Glutamatergic neuron (in vitro differentiated cells): ENCODE measurements at places on chromosomes 16 and 17. TPM values are rescaled to one million over a fixed set of nuclear protein-coding genes. Genes with fewer than 3 reads are reported as not detected.

- peaks cover 20% of the 10 kb centered on the region for H3K36me3 ChIP-seq
- no peak overlapping the region for H3K4me3 ChIP-seq
- DNase-seq = no peak
- H3K27me3 ChIP-seq = peaks cover 2% of the 10 kb centered on the region
- H3K27ac ChIP-seq = no peak overlapping the region
Measured at GRCh38 chr17:62599964-62600657, 27.4 kb upstream of the MRC2 start.

GRCh38 chr17:1180958-1181752 is 1.4 kb upstream of the ABR start:
- H3K4me1 ChIP-seq = peaks cover 24% of the 10 kb centered on the region
- H3K27me3 ChIP-seq = peaks cover 9% of the 10 kb centered on the region
- H3K27ac ChIP-seq = peak overlapping the region; percentile 52
- H3K4me3 ChIP-seq = peak overlapping the region; percentile 52

DNA sequence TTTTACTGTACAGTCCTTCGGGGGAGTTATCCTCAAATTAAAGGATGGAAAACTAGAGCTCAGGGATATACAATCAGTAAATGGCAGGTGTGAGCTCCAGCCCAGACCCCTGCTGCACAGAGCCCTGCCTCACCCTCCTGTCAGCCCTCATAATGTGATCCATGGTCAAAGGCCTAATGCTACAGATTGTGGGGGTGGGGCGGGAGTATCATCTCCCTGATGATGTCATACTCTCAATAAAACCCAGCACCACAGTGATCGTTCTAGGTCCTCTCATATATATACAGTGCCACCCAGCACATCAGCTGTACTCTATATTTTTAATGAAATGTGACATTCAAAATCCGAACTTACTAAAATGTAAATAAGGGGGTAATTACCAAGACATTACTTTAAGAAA is 61.5 kb downstream of the SLC39A11 start:
- peak; percentile 73 for DNase-seq
- peak overlapping the region; percentile 25 for H3K4me3 ChIP-seq
- no peaks in the 10 kb centered on the region for H3K36me3 ChIP-seq
- peak overlapping the region; percentile 93 for H3K27ac ChIP-seq
- peaks cover 38% of the 10 kb centered on the region for H3K4me1 ChIP-seq

DNA sequence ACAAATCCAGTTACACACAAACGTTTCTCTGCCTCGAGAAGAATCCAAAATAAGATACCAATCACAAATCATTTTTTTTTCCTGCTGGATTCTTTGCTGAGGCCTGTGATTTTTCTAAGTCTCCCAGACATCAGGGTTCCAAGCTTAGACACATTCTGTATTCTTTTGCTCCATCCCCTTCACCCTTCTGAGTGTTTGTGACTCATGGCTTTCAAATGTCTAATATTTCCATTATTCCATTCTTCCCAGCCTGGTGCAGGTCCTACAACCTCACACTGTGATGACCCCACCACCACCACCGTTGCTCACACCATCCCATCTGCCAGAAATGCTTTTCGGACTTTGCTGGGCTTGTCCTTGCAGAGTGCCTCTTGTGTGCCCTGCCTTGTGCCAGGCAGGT is 480.1 kb downstream of the SOX9 start:
- no peak overlapping the region for H3K27ac ChIP-seq
- DNase-seq = no peak
- H3K36me3 ChIP-seq = no peaks in the 10 kb centered on the region
- no peak overlapping the region for H3K4me3 ChIP-seq

DNA sequence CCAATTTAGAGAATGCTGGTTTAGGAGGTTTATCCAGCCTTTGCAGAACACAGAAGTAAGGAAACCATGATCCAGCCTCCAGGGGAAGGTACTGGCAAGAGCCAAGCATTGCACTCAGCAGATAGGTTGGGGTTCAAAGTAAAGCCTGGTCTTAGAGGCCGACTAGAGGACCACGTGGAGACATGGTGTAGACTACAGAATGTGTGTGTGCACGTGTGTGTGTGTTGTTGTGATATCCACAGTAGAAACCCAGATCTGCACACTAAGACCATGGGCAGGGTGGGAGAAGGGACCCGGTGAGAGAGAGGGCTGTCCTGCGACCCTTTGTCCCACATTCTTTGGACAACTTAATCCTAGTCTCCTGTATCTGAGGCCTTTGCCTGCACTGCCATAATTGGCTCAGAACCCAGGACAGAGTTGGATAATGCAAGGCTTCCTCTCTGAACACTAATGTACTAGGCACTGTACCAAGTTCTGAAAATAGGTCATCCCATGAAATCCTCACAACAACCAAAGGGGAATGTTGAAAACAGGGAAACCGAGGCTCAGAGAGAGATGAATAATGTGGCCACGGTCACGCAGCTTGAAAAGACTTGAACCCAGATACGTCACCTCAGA is 325.1 kb upstream of the HSBP1 start:
- no peaks in the 10 kb centered on the region for H3K4me1 ChIP-seq
- H3K27ac ChIP-seq = no peak overlapping the region
- H3K27me3 ChIP-seq = no peaks in the 10 kb centered on the region

DNA sequence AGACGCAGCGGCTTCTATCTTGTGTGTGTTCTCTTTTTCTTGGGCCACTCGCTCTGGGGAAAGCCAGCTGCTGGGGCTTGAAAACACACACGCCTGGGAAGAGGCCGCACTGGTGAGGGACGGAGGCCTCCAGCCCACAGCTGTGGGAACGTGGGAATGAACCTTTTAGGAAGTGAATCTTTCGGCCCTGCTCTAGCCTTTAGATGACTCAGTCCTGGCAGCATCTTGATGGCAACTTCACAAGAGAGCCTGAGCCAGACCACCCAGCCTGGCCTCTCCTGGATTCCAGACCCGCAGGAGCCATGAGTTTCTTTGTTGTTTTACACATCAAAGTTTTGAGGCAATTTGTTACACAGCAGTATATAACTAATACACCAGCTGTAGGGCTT is 2.2 kb upstream of the PDPK1 start:
- peaks cover 19% of the 10 kb centered on the region for H3K27me3 ChIP-seq
- no peak overlapping the region for H3K27ac ChIP-seq
- no peak overlapping the region for H3K4me3 ChIP-seq
- peaks cover 17% of the 10 kb centered on the region for H3K4me1 ChIP-seq

DNA sequence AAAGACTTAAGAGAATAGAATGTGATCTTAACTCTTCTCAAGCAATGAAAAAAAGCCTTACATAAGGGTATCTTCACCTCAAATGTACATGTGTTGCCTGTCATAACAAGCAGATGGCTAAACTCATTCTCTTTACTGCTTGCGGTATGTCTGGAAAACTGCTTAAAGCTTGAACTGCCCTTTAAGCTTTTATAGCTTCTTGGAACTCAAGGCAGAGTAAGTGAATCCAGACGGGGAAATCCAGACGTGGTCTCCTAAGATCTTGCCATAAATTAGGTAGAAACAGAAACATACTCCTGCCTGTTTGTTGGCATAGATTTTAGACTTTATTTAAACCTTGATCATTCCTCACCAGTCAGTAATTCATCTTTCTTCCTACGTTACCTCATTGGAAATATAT is 19.6 kb downstream of the CLUAP1 start:
- H3K4me1 ChIP-seq = no peaks in the 10 kb centered on the region
- no peak overlapping the region for H3K27ac ChIP-seq
- no peaks in the 10 kb centered on the region for H3K36me3 ChIP-seq
- peaks cover 2% of the 10 kb centered on the region for H3K27me3 ChIP-seq

DNA sequence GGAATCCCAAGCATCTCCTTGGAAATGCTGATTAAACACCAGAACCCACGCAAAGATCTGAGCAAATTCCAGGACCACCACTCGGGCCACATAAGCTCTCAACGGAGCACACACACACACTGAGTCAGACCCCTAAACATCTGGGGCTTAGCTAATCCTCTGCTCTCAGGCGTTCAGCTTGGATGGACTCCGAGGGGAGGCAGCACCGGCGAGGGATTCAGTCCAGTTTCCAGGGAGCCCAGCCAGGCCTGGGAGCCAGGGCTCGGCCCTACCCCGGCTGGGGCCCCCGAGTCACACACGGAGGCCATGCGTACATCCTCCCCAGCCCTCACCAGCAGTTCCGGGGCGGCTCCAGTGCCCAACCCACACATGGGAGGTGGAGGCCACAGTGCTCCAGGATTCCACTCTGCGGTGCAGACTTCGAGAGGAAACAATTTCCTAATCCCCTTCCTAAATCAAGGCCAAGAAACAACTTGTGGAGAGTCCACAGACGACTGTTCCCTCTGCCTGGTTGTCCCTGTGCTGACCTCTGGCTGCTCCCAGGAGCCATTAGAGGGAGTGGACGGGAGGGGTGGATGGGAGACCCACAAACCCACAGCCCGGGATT is 70.5 kb downstream of the GAS7 start:
- no peaks in the 10 kb centered on the region for H3K4me1 ChIP-seq
- no peak for DNase-seq
- no peak overlapping the region for H3K27ac ChIP-seq
- H3K36me3 ChIP-seq = no peaks in the 10 kb centered on the region
- H3K4me3 ChIP-seq = no peak overlapping the region

- DNase-seq = no peak
- H3K4me1 ChIP-seq = no peaks in the 10 kb centered on the region
- no peak overlapping the region for H3K4me3 ChIP-seq
Measured at GRCh38 chr17:69757688-69758430, 317.2 kb upstream of the KCNJ16 start.

GRCh38 chr17:801660-802059 is 19.5 kb downstream of the MRM3 start:
- H3K4me1 ChIP-seq = peaks cover 19% of the 10 kb centered on the region
- peaks cover 13% of the 10 kb centered on the region for H3K27me3 ChIP-seq
- H3K4me3 ChIP-seq = no peak overlapping the region

DNA sequence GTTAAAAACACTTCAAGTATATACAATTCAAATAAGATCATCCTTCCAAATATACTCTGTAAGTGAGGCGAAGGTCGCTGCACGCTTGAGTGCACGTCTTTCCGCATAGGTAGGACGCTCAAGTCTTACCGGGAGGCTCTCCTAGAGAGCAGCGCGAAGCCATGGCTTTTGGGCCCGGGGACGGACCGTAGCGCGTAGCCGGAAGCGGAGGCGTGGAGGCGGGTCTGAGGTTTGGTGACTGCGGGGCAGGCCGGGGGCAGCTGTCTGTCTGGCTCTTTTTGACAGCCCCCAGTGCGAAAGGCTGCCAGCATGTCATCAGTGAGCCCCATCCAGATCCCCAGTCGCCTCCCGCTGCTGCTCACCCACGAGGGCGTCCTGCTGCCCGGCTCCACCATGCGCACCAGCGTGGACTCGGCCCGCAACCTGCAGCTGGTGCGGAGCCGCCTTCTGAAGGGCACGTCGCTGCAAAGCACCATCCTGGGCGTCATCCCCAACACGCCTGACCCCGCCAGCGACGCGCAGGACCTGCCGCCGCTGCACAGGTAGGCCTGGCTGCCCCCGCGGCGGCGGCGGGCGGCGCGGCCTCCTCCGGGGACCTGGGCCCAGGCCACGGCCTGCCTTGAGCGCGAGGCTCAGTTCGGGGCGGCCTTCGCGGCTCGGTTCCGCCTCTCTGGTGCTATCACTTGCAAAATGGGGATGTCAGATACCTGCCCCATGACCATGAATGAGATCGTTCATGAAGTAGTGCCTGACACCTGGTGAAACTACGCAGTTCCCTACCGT is at the start of gene LONP2:
LONP2 (plus strand) TSS at position 221 of the 783 bp plus-strand sequence; CDS start at position 310, 89 bp downstream.
- no peaks in the 10 kb centered on the region for H3K36me3 ChIP-seq
- H3K4me1 ChIP-seq = peaks cover 9% of the 10 kb centered on the region
- H3K4me3 ChIP-seq = peak within 1 kb of the TSS; percentile 90
- H3K27me3 ChIP-seq = peaks cover 3% of the 10 kb centered on the region
- H3K27ac ChIP-seq = peak within 1 kb of the TSS; percentile 72
- peak; percentile 92 for DNase-seq

DNA sequence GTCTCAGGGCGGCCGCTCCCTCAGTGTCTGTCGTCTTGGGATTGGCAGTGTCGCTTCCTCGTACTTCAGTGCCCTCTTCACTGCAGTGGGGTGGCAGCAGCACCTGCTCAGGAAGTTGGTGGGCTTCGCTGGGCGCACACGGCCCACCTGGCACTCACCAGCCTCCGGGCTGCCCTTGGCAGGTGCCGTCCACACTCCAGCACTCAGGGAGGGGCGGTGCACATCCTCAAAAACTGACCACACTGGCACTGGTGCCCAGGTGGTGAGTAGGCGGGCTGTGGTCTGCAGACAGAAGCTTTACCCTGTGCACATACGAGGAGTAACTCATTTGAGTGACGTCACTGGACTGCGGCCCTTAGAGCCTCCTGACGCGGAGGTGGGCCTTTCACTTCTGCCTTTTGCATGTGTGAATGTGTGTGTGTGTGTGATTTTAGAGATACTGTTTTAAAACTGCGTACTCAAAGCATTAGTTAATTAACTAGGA is 94.6 kb downstream of the BANP start:
- peaks cover 20% of the 10 kb centered on the region for H3K4me1 ChIP-seq
- H3K4me3 ChIP-seq = no peak overlapping the region
- H3K27me3 ChIP-seq = peaks cover 8% of the 10 kb centered on the region
- no peak for DNase-seq

DNA sequence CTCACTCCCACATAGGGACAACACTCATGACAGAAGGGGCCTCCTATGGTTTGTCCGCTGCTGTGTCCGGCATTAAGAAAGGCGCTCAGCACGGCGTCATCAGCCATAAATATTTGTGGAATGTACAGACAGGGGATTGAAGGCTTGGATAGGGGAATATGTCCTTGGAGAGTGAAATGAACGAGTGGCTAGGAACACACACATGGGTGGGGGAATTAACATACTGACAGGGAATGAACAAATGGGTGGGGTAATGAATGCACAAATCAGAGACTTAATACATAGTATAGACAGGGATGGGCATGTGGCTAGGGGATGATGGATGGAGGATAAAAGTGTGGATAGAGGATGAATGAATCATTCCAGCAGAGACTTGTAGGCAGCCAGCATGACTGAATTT is 154.0 kb upstream of the HSBP1 start:
- H3K36me3 ChIP-seq = no peaks in the 10 kb centered on the region
- DNase-seq = no peak
- peaks cover 12% of the 10 kb centered on the region for H3K4me1 ChIP-seq
- peaks cover 6% of the 10 kb centered on the region for H3K27me3 ChIP-seq

- peaks cover 30% of the 10 kb centered on the region for H3K27me3 ChIP-seq
- H3K36me3 ChIP-seq = no peaks in the 10 kb centered on the region
- H3K4me1 ChIP-seq = peaks cover 13% of the 10 kb centered on the region
- H3K4me3 ChIP-seq = no peak overlapping the region
Measured at GRCh38 chr17:7442142-7442541, 2.7 kb upstream of the CHRNB1 start.

- peaks cover 5% of the 10 kb centered on the region for H3K36me3 ChIP-seq
- no peak for DNase-seq
- H3K4me3 ChIP-seq = no peak overlapping the region
- peaks cover 6% of the 10 kb centered on the region for H3K4me1 ChIP-seq
- peaks cover 5% of the 10 kb centered on the region for H3K27me3 ChIP-seq
Measured at GRCh38 chr16:87829622-87829980, 39.7 kb downstream of the SLC7A5 start.

The DHRS7C gene
- total RNA-seq = not detected

The PIK3R6 gene
- not detected for total RNA-seq

The SYNGR3 gene
- 45.7 TPM for total RNA-seq

The RHBDL1 gene
- 8.2 TPM for total RNA-seq

The HBQ1 gene
- 1.5 TPM for total RNA-seq

The BCL6B gene
- not detected for total RNA-seq

The PLEKHH3 gene
- total RNA-seq = 40.6 TPM

The DLX3 gene
- total RNA-seq = 0.37 TPM

The RNF112 gene
- total RNA-seq = 8.6 TPM

The NPIPB13 gene
- total RNA-seq = 27.5 TPM

The PYY gene
- not detected for total RNA-seq

The TEKT1 gene
- total RNA-seq = not detected

The KRTAP1-5 gene
- not detected for total RNA-seq

The GNPTG gene
- 50.5 TPM for total RNA-seq

The GDPD1 gene
- 34.3 TPM for total RNA-seq

The PRR35 gene
- not detected for total RNA-seq

The NTN1 gene
- total RNA-seq = 0.76 TPM

The CCL3 gene
- not detected for total RNA-seq
